ENCODE measurements at places on chromosomes 4 and X.

DNA sequence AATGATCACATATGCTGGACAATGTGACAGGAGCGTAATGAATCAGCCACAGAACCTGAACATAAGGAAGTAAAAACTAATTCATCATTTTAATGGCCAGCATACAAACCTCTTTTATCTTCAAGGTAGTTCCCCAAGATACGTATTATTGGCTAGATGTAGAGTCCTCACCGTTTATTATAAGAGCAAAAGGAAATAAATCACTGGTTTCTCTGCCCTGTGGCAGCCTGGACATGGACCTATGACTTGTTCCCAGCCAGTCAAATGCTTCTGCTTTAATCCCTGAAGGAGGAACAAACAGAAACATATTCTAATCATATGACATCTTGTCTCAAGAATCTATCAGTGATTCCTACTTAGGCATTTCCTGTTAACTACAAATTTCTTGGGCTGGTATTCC is 86.8 kb upstream of the FAM241A start:
- no peak for DNase-seq

GRCh38 chr4:13289391-13289790 is 194.7 kb downstream of the RAB28 start:
- DNase-seq = no peak

- DNase-seq = no peak
Measured at GRCh38 chr4:79155336-79155735, 170.5 kb downstream of the NAA11 start.

- no peak for DNase-seq
Measured at GRCh38 chrX:94686071-94686470, 1012.1 kb downstream of the FAM133A start.

GRCh38 chr4:29153642-29154041 is 1566.5 kb upstream of the PCDH7 start:
- DNase-seq = no peak

- no peak for DNase-seq
Measured at GRCh38 chr4:8044699-8045098, 105.0 kb upstream of the AFAP1 start.

DNA sequence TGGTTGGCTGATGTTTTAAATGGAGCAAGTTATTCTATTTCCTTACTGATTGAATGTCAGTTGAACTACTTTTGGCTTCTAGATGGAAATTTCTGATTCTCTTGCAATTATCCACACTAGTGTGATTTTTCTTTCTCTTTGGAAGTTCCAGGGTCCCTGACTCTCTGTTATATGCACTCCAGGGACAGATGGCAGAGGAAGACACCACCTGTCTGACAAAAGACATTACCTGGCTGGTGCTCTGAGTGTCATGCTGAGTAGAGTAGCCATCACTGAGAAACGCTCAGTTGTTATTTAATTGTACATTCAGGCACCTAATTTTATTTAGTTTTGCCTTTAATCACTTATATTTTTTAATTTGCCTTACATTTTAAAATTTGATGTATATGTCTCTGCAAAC is 105.4 kb upstream of the TLL1 start:
- no peak for DNase-seq

DNA sequence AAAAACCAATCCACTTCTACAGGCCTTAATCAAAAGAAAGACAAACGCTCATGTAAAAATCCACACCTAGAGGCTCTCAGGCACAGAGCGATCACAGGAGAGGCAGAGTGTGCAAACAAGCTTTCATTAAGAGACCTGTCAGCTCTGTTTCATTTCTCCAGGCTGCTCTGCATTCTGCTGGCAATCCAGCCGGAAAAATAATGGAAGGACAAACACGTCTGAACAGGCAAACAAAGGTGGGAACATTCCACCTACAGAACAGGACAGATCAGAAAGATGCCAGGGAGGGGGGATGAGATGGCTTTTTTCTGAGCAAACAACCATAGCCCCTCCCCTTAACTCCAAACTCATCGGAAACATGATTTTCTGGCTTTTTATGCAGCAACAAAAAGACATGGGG is 9.7 kb downstream of the SOD3 start:
- DNase-seq = no peak

GRCh38 chr4:3239998-3240920 is 8.7 kb upstream of the MSANTD1 start:
- no peak for DNase-seq

GRCh38 chr4:138053641-138054301 is 188.4 kb downstream of the SLC7A11 start:
- DNase-seq = no peak

DNA sequence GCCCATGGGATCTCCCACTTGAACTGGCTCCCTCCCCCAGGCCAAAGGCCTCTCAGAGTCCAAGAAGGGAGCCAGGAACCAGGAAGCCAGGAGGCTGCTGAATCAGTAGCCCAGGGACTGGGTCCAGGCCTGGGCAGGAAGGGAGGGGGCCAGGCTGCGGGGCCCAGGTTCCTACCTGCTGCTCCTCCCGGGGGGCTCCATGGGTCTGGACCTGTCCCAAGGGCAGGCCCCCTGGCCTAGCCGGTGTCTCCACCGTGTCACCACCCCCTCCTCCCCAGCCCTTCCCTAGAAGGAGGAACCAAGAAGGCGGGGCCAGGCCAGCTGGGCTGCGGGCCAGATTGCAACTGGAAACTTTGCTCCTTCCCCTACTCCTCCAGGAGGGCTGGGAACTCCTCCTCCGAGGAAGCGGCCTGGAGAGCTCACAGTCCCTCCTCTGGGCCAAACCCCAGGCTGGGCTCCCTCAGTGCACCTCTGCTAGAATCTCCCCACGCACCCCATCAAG is at the start of gene IQSEC2:
IQSEC2 (minus strand) TSS at position 264 of the 502 bp plus-strand sequence.
- peak; percentile 31 for DNase-seq

DNA sequence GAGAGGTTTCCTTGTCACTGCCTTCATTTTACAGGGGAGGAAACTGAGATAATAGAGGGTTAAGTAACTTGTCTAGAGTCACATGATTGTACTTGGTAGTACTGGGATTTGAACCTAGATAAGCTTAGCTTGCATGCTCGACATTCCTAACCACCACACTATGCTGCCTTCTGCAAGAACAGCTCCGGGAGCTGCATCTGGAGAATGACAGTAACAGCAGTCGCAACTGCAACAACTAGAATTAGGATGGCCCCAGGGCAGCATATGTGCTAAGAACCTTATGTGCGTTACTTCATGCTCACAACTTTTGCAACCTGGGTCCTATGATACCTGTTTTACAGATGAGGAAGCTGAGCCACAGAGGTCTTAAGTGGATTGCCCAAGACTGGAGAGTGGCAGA is 89.5 kb upstream of the LCORL start:
- peak; percentile 8 for DNase-seq

- DNase-seq = no peak
Measured at GRCh38 chr4:61277785-61278760, 77.9 kb downstream of the ADGRL3 start.

GRCh38 chrX:16240231-16240905 is 73.1 kb downstream of the MAGEB17 start:
- DNase-seq = no peak

DNA sequence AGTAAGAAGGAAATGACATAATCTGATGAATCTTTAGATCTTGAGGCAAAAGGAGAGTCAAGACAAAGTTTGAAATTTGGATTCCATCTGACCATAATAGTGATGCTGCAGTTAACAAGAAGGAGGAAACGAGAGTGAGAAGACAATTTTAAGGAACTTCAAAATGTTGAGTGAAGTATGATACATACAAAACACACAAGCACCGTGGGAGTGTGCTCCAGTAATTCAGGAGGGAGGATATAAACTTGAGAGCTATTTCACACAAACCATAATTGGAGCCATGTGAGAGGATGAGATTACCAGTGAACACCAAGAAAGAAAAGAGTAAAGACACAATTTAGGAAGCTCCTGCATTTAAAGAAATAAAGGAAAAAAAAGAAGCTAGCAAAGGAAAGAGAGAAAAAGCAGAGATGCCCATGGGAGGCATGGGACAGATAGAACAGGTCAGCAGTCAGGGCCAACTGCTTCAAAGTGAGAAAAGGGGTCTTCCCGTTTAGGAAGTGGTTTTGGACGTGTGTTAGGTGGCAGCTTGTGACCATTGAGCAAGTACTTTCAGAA is 150.7 kb upstream of the SLC7A11 start:
- DNase-seq = peak; percentile 51

DNA sequence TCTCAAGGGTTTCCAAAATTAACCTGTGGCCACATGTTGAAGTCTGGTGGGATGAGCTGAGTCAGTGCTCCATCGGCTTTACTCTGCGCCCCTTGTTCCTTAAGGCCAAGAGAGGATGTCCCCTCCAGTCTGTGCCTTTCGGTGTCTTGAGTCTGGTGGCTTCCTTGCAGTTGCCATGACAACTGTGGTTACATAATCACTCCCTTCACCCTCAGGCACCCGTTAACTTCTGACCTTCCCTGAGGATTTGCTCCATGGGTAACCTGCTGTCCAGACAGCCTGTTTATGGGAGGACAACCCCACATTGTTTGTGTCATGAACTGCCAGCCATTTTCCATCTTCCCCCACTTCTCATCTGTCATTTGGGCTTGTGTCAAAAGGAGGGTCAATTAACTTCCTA is 401.1 kb upstream of the LCORL start:
- peak; percentile 13 for DNase-seq

- DNase-seq = no peak
Measured at GRCh38 chr4:74473155-74473811, 28.3 kb downstream of the AREG start.

DNA sequence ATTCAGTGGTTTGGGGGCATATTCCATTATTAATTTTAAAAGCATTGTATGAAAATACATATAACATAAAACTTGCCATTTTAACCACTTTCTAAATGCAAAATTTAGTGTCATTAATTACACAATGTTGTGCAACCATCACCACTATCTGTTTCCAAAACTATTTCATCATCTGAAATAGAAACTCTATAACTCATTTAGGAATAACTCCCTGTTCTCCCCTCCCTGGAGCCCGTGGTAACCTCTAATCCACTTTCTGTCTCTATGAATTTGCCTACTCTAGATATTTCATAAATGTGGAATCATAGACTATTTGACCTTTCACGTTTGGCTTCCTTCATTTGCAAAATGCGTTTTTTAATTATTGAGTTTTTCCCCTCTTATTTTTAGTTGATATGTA is 101.4 kb upstream of the GPC4 start:
- DNase-seq = no peak

DNA sequence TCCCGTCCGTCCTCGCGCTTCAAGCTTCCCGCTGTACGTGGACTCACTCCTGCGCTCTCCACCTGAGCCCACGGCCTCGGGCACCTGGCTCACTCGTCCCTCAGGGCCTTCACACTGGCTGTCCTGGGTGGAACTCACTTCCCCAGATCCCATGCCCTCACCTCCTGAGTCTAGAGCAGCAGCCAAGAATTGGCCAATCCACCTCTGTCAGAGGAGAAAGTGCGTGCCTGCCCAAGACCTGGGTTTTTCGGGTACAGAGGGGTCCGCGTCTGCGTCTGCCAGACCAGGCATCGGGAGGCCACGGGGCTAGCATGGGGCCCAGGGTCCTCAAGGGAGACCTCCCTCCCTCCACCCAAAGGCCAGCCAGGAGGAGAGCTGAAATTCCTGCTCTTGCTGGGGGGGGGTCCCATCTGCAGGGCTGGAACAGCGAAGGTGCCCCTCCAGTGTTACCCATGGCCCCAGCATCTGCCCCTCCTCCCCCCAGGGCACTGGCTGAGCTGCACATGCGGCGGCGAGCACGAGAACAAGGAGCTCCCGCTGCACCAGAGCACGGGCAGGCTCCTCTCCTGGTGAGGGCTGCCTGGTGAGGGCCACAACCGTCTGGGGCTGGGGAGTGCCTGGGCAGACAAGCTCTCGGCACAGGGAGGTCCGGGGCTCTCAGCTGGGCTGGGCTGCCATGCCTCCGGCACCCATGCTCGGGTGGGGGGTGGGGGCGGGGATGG is 47.5 kb downstream of the FAM53A start:
- DNase-seq = no peak

- DNase-seq = no peak
Measured at GRCh38 chr4:139243448-139244365, 36.3 kb downstream of the MGARP start.

DNA sequence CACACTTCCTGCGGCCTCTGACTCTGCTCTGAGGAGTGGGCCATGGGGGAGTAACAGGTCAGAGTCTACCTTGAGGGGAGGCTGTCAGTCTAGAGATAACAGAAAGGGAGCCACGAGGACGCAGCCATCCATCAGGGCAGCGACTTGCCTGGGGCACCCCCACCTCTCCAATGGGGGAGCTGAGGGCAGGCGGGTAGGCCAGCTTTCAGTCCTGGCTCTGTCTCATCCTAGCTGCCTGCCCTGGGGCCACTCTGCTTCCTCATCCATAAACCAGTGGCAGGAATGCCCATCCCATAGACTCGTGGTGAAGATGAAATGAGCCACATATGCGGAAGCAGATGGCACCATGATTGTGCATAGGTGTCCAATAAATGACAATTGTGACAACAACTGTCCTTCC is 13.2 kb downstream of the MAGED2 start:
- no peak for DNase-seq

- DNase-seq = no peak
Measured at GRCh38 chr4:129378364-129378763, 282.4 kb downstream of the C4orf33 start.

- no peak for DNase-seq
Measured at GRCh38 chr4:5636766-5637670, 71.3 kb downstream of the EVC2 start.

- peak; percentile 14 for DNase-seq
Measured at GRCh38 chr4:186592445-186592844, 37.1 kb upstream of the MTNR1A start.

- DNase-seq = peak; percentile 74
Measured at GRCh38 chr4:26217961-26218676, 102.7 kb upstream of the RBPJ start.

- DNase-seq = peak; percentile 29
Measured at GRCh38 chr4:52038103-52038912, at the start of gene SGCB. Gene SGCB (minus strand): TSS chr4:52038299. CDS start chr4:52038259, 40 bp downstream.

- no peak for DNase-seq
Measured at GRCh38 chr4:90127223-90127705, at the start of gene CCSER1. Gene CCSER1 (plus strand): TSS chr4:90127394.

GRCh38 chrX:13376857-13377549 is 57.1 kb upstream of the ATXN3L start:
- peak; percentile 60 for DNase-seq

- peak; percentile 82 for DNase-seq
Measured at GRCh38 chrX:13659063-13659462, 6.1 kb downstream of the TCEANC start.

DNA sequence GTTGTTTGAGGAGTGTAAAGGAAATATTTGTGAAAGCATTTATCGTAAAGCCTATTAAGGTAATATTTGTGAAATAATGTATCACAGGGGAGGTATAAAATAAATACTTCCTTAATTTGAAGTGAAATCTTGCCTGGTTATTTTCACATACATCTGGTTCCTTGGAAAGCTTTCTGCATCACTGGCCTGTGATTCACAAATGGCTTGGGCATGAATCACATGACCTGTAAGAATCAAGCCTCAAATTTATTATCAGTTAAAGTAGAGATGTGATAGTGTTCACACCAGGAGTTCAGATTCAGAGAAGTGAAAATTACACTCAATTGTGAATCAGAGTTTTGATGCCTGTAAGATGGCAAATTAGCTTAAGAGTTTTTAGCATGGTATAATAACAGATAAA is 1911.4 kb downstream of the STIM2 start:
- no peak for DNase-seq

- no peak for DNase-seq
Measured at GRCh38 chrX:69555481-69556041, 51.4 kb downstream of the NALF2 start.

All from NB4 (cell line).